CD4-positive, alpha-beta T cell treated with Interleukin-4 for 4 hours (primary cell): ENCODE measurements at places on chromosomes 5 and 9.
A peak's percentile ranks its signal among the peaks of the same experiment; 100 is the strongest.

DNA sequence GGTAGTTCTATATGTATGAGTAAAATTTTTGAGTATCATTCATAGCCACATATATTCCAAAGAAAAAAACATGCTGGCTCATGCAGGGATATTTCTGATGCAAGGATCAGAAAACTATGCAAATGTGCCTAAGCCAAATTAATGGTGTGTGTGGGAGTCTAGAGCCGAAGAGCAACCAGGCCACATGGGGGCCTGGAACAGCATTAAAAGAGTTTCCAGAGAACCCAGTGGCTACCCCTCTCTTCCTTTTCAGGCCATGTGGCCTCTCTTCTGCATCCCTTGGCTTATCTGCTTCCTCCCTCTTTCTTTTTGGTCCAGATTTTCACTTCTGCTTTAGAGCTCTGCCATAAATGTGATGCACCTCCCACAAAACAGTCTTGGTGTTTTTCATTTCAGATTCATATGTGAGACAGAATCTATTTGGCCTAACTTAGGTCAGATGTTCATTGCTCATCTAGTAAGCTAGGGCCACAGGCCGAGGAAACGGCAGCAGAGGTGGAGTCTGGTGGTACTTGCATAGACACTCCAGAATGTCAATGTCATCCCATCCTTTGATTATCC lies 300.0 kb downstream of the SH3GL2 start:
- DNase-seq, result no peak

GRCh38 chr9:89496645-89497256 lies 1.2 kb downstream of the SEMA4D start:
- DNase-seq, result no peak

DNA sequence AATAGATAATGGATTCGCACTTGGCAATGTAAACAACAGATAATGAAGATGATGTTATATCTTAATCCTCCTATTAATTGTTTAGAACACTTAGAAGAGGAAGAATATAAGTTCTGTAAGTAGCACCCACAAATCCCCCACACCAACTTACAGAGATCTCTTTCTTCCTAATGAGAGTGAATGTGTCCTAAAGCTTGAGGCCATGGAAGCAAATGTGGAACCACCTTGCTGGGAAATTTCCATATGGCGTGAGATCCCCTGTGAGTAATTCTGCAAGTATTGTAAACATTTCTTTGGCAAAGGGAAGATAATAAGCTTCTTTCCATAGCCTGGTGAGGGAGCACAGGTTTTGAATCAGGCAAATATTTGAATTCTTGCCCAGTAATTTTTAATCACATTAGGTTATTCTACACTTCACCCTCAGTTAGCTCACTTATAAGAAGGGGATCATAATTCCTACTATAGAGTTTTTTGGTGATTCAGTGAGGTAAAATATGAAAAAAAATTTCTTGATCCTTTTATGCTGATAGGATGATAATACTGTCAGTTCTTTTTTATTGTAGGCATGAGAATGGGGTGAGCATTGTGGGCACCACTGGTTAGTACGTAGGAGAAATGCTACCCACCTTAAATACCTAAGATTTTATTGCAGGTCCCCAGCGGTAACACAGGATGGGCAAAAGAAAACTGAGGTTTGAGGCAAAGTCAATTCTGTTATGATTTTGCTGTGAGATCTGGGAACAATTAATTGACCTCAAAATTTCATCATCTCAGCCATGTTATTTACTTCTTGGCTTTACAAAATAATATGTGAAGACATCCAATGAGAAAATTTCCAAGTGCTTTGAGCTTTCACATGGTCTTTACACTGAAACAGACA lies 574.8 kb downstream of the PSAT1 start:
- DNase-seq, result no peak

DNA sequence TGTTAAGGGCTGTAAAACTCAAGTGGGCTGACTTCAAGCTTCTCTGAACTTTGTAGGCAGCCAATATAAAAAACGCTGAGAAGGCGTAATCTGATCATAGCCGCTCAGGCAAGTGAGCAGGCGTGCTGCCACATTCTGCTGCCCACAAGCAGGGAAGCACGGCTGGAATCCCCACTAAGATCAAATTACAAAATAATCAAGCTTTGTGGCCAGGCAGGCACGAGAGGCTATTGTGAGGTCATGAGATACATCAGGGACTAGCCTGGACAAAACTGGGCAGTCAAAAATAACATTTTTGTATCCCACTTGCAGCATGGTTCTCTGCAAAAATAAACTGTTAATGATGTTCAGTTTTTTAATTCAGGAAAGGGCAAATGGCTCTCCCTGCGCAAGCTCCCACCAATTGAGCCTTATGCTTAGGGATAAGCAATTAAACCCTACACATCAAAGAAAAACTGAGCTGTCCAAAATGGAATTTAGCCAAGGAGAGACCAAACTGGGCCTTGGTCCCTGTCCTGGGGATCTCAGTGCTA lies 64.0 kb downstream of the POU5F2 start:
- DNase-seq, result no peak

DNA sequence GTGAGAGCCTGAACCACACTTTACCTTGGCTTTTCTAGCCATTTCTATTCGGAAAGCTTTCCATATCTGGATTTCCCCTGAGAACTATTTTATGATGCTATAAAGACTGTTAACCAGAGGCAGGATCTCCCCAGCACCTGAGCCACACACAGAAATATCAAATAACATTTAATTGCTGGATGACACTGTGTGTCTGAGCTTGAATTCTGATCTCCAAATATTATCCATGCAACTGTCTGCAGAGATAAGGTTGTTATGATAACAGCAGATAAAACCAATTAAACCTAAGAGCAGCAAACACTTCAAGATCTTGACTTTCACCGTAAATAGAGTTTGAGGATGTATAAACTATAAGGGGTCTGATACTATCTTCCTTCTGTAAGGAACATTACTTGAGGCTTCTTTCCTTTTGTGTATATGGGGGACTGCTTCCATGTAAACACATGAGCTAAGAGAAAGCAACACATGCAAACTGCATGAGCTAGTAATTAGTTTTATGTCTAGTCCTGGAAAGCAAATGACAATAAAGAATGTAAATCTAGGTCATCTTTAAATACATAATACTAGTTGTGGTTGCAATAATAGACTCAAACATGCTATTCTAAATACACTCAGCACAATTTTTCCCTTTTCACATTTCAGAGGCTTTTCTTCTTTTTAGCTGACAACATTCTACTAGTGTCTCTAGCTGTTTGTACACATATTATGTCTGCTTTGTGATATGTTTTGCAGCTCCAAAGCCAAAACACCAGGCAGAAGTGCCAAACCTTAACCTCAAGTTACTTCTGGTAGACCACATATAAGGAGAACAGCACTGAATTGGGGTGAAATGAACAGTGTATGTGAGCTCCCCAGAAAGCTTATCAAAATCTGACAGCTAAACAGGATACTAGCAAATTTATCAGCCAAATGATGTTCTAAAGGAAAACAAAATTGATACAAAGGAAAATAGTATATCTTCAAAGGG lies 136.5 kb downstream of the EFNA5 start:
- DNase-seq, result peak; percentile 27

GRCh38 chr5:54357408-54358058 lies 47.2 kb upstream of the ARL15 start:
- no peak for DNase-seq

GRCh38 chr9:128355451-128355850 lies 15.1 kb downstream of the SLC27A4 start:
- DNase-seq, result no peak

- DNase-seq, result no peak
Observed at GRCh38 chr5:88142886-88143692, 125.6 kb downstream of the TMEM161B start.

DNA sequence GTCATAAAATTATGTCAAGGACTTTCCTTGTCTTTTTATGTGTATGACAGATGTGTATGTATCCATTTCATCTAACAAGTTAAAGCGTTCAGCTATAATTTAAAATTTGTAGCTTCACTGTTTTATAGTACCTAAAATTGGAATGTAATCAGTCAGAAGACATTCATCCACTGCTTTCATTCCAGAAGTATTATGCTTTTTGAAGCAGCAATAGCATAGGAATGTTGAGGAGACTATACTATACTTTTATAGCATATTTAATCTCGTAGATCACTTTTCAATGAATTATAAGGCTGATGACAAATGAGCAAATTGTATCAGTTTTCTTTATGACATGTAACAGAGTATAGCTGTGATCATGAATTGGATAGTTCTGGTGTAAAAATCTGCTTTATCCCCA lies 6.9 kb downstream of the PCDHGA12 start:
- DNase-seq, result no peak

GRCh38 chr5:142826741-142827492 lies 56.7 kb downstream of the ARHGAP26 start:
- DNase-seq, result peak; percentile 59

- DNase-seq, result no peak
Observed at GRCh38 chr5:34639852-34640626, 16.1 kb upstream of the RAI14 start.

DNA sequence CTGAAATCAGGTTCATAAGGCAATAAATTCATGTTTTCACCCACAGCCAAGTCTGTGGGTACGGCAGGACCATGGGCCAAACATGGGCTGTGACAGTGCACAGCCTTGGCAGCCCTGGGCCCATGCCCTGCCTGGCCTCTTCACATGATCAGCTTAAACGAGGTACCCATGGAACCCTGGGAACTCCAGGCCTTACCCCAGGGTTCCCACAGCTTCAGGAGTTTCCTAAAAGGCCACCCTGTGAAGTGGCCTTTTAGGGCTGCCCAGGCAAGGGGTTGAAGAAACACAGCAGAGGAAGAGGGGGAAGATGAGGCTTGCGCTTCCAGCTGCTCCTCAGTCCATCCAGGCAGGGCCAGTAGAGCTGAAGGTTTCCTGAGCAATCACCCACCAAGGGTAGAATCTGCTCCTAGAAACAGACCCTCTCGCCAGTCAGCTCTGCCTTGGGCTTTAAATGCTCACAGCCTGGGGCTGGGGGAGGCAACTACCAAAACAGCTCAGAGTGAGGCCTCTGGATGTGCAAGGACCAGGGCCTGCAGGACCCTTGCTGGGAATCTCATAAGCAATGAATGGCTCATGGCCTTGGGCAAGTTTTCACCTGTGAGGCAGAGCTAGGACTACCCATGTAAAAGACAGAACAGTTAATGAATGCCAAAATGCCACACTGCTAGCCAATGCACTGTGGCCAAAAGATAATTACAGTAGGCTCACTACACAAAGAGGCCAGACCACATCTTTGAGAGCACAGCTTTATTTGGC lies 79.3 kb upstream of the LRRTM2 start:
- no peak for DNase-seq

DNA sequence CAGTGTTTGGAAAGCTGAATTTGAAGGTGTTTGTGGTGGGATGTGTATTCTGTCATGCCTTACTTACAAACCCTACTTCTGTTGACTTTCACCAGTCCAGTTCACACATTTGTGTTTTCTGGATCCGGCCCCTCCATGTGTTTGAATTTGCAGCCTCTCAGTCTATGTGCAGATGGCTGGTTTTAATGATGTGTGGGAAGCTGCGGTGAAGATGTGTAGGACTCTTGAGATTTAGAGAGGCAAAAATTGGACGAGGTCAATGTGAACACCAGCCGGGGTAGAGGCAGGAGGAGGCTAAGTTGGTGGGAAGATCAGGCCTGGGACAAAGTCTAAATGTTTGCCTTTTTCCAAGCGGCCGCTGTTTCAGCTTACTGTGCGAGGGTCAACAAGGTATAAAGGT lies 115.4 kb upstream of the KLF9 start:
- no peak for DNase-seq

- DNase-seq, result no peak
Observed at GRCh38 chr9:18490641-18491370, 16.9 kb downstream of the ADAMTSL1 start.

DNA sequence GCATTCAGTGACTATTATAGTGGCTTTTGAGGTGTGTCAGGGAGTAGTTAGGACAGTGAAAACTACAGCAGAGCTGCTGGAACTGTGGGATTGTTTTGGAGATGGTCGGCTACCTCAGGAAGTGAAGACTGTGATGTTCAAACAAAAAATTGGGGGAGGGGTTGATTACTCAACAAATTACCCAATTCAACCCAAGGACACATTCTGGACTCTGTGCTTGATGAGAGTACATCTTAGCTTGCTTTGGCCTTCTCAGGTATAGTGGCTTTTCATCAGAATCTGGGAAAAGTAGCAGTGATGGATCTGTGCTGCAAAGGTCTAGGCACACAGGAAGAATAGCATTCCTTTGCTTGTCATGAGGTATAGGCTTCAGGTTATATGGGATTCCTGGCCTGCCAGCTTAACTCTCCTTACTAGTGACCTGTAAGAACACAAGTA lies 47.0 kb downstream of the SLC44A1 start:
- no peak for DNase-seq

- DNase-seq, result peak; percentile 88
Observed at GRCh38 chr9:98099346-98099745, 19.7 kb downstream of the TRIM14 start.

GRCh38 chr9:105447386-105447813 lies 434 bp upstream of the FSD1L start:
- no peak for DNase-seq

DNA sequence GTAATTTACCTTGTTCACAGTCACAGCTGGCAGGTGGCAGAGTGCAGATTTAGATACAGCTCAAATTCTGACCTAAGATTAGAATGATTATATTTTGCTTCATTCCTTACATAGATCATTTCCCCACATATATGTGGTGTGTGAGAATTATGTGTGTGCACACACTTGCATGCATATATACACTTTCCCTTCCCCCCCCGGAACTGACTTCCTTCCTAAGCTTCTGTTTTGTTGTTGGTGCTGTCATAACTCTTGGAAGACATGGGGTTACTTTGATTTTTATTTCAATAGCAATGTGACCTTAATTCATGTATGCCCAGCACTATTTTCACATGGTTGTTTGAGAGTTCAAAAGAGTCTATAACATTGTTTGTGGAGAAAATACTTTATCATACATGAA lies 112.8 kb downstream of the CMYA5 start:
- no peak for DNase-seq

DNA sequence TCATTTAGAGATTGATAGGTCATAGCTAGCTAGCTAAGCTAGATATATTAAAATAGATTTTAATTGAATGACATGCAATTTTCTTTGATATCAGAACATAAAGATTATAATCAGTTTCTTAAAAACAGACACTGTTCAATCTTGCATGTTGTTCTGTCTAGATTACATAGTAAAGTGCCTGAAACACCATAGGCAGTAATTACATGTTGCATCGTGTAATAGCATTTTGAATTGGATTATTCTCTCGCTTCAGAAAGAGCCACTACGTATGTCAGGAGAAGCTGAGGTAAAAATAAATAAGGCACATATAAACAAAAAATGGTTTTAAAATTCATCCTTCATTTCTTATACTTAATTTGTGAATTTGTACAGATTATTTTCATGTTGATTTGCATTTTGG lies 148.0 kb upstream of the CDH12 start:
- no peak for DNase-seq

GRCh38 chr9:82797534-82797933 lies 265.4 kb downstream of the RASEF start:
- DNase-seq, result no peak

GRCh38 chr5:170338933-170339779 lies 41.6 kb upstream of the LCP2 start:
- peak; percentile 78 for DNase-seq

- no peak for DNase-seq
Observed at GRCh38 chr5:136015966-136016650, 12.7 kb upstream of the TGFBI start.
